Stimulated activated naive B cell treated with anti-CD40 and anti-IgM and Interleukin-4, amounts not matched to agents 10 μg/mL and 1 μg/mL and 100 μg/mL, for 72 hours (primary cell): ENCODE measurements at places on chromosomes 2 and 18.

DNA sequence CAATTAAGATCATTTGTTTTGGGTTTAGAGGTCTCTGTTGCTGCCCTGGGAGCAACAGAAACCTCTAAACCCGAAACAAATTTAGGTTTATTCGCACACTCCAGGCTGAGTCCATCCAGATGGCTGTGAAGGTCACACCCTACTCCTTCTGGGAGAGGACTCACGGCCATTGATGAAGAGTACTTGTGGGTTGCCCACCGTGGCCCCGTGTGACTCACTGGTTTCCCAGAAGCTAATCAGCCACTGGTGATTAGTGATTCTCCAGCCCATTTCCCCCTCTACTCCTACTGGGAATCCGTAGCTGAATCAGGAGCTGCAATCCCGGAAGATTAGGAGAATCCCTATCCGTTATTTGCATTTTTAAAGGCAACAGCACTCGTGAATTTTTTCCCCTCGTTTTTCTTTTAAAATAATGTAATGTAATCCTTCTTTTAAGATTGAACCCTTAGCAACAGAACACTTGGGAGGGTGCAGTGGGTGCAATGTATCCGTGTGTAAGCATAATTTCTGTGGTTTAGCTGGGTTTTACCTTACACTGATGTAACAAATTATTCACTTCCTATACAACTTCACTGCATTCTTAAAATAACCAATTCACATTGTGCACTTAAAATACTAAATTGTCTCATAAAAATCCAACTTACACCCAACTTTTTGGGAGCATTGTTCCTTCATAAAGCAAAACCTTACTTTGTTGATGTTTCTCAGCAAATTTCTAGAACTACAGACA, 27.5 kb upstream of the EPAS1 start:
- H3K27me3 ChIP-seq, result peaks cover under 1% of the 10 kb centered on the region
- no peaks in the 10 kb centered on the region for H3K36me3 ChIP-seq
- H3K27ac ChIP-seq, result no peak overlapping the region
- DNase-seq, result no peak
- no peak overlapping the region for H3K4me3 ChIP-seq

GRCh38 chr2:20322527-20323300, 27.9 kb downstream of the PUM2 start:
- H3K4me1 ChIP-seq, result peaks cover 26% of the 10 kb centered on the region
- DNase-seq, result no peak
- no peak overlapping the region for H3K4me3 ChIP-seq
- peaks cover 21% of the 10 kb centered on the region for H3K36me3 ChIP-seq
- H3K27me3 ChIP-seq, result no peaks in the 10 kb centered on the region

DNA sequence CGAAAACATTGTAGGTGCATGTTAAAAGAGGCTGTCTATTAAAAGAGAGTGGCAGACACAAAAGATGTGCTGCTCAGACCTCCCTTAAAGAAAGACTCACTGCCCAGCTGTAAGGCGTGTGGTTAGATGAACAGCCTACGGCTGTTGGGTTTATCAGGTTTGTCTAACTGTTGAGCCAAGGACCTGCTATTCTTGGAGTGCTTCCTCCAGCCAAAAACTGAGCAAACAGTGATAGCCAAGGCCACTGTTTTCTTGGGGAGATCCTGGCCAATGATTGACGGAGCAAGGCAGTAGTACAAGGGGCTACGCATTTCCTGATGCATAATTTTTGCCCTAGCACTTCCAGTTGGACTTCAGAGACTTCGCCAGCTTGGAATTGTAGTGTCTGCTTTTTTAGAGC, 1.4 kb upstream of the RAB3GAP1 start:
- no peaks in the 10 kb centered on the region for H3K27me3 ChIP-seq
- peak overlapping the region; percentile 37 for H3K4me3 ChIP-seq
- no peak for DNase-seq
- H3K36me3 ChIP-seq, result peaks cover 13% of the 10 kb centered on the region
- H3K4me1 ChIP-seq, result peaks cover 13% of the 10 kb centered on the region
- peak overlapping the region; percentile 51 for H3K27ac ChIP-seq

DNA sequence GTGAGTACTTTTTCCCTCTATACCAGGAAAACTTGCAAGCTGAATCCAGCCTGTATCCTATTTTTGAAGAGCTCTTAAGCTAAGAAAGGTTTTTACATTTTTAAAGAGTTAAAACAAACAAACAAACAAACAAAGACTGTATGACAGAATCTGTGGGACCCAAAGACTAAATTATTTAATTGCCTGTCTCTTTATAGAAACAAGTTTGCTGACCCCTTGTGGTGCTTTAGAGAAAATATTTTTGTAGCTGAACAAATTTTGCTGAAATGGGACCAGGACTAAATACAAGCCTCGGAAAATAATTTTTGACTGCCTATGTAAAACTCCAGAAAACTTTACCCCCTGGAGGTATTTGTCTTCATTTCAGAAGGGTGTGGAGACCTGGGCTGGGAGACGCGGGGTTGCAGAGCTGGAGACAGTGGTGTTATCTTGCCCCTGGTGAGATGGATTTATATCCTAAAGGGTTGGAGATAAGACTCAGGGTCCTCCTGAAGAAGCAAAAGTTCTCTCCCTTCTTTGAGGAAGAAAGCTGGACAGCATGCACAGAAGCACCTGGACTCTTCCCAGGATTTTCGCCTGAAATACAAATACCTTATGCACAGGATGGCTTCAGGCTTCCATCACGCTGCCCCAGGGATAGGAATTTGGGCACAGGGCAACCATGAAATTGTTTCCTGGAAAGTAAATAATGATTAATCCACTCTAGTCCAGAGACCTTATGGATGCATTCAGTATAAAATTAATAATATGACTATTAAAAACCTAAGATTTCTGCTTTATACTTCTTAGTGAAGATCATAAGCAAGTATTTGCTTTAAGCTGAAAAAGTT, 54.3 kb downstream of the TMX3 start:
- H3K4me3 ChIP-seq, result no peak overlapping the region
- H3K27me3 ChIP-seq, result peaks cover 20% of the 10 kb centered on the region
- H3K27ac ChIP-seq, result no peak overlapping the region
- H3K4me1 ChIP-seq, result no peaks in the 10 kb centered on the region
- no peak for DNase-seq

GRCh38 chr2:12787891-12788801, 71.4 kb downstream of the TRIB2 start:
- H3K27me3 ChIP-seq, result peaks cover 44% of the 10 kb centered on the region
- H3K27ac ChIP-seq, result no peak overlapping the region
- H3K4me1 ChIP-seq, result no peaks in the 10 kb centered on the region
- peaks cover 6% of the 10 kb centered on the region for H3K36me3 ChIP-seq
- no peak for DNase-seq
